ENCODE measurements at places on chromosomes 7 and 10. TPM values are rescaled to one million over a fixed set of nuclear protein-coding genes. Genes with fewer than 3 reads are reported as not detected.

The PLXNA4 gene
- 29.2 TPM for total RNA-seq

The ACTL6B gene
- not detected for total RNA-seq

The DHX32 gene
- total RNA-seq = 28.6 TPM

The PPP1R3C gene
- total RNA-seq = 3.1 TPM

The FKBP6 gene
- not detected for total RNA-seq

The CALML3 gene
- not detected for total RNA-seq

The FOXP2 gene
- 0.37 TPM for total RNA-seq

The GBX1 gene
- total RNA-seq = not detected

GRCh38 chr7:148963583-148964482, 64.5 kb downstream of the PDIA4 start:
- no peak for DNase-seq

DNA sequence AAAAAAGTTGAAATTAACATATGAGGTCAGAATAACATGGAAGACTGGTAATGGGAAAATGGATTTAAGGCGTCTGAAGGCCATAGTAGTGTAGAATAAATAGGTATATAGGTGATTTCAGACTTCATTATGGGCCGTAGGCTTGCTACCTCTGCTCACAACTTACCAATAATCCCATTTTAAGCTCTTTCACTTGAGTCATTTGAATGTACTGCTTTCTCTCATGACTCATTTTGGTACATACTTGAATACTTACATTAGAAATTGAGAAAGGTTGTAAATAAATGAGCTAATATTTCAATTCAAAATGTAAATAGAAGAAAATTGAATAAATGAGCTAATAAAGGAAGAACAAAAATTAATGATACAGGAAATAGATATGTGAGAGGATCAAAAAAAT, 42.2 kb upstream of the NEUROD6 start:
- no peak for DNase-seq

DNA sequence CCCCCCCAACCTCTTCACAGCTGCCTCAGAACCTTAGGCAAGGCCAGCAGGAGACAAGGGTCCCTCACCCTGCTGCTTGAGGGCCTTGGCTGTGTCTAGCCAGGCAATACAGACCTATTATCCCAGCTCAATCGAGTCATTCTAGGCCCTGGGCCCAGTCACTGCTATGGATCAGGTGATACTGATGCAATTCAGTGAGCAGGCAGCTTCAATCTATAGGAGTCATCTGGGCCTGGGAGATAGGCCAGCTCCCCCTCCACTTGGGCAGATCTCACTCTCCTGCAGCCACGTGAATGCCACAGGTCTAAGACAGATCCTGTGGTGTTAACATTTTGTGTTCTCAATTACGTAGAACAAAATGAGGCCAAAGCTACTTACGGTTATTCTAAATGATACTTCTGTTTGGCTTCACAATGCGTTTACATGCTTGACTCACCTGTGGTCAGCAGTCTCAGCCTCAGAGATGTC, 68.0 kb upstream of the LRRC4 start:
- peak; percentile 75 for DNase-seq

DNA sequence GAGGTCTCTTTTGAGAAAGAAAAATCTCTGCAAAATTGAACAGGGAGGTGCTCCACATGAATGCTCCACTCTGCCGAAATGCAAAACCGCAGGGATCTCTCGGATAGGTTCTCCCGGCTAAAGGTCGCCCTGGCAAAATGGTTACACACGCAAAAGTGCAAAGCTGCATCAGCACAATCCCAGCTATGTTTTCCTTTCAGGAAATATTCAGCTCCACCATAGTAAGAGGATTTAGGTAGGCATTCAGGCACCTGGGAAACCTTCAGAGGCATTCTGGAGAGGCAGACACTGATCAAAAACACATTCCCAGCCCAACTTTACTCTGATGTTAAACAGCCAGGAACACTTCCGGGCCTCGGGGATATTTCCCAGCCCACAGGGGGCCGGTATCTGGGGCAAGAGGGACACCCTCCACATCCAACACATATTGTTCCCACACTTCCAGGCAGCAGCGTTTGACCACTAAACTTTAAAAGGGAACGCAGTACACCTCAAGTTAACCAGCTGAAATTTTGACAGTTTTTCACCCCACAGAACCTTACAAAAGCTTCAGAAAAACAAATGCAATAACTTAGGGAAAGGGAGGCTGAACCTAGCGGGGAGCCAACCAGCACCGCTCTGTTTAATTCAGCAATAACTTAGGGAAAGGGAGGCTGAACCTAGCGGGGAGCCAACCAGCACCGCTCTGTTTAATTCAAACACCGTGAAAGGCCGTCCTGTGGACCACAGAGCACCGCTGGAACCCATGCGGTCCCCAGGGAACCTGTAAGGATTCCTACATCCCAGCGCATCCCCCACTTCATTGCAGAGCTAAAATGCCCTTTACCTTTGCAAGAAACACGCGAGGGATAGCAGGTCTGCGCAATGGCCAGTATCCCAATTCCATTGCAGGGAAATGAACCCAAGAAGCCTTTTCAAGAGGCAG, 45.9 kb downstream of the TNS3 start:
- no peak for DNase-seq

GRCh38 chr10:58892031-58892531, 284.4 kb upstream of the PHYHIPL start:
- DNase-seq = no peak

DNA sequence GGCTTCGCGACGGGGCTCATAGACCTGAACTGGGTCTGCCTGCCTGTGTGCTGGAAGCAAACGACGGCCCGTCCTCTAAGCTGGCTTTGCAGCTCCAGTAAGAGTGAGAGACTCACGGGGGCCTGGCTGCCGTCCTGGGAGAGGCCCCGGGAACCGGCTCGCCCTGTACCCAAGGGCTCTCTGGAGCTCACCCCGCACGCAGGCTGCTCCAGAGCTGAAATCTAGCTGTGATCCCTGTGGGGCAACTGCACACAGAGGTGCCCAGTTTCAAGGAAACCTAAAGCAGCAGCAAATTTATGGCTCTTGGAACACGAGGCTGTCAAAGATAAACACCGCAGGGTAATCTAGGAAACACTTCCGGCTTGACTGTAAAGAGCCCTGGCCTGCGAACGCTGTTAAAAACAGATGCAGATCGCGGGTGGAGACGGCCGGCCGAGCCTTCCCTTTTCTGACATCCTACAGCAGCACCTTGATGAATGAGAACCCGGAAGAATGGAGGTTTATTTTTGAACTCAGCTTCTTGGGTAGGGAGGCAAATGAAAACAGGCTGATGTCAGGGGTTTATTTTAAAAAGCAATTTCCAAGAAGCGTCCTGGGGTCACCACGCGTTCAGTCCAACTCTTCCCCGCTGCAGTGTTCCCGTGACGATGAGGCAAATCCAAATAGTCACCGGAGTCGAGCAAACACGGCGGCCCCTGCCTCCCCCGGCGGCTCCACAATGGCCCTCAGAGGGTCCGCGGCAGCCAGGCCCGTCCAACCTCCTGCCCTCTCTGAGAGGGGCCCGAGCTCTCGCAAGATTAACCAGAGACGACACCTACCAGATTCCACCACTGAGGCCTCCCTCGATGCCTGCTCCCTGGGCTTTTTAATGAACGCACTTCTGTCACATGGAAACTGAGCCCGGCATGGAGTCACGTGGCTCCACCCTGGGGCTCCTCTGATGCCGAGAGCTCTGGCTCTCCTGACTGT, 29.6 kb downstream of the AMZ1 start:
- DNase-seq = no peak

- DNase-seq = peak; percentile 28
These were observed 87.4 kb downstream of the CCNY start for GRCh38 chr10:35423505-35424306.

DNA sequence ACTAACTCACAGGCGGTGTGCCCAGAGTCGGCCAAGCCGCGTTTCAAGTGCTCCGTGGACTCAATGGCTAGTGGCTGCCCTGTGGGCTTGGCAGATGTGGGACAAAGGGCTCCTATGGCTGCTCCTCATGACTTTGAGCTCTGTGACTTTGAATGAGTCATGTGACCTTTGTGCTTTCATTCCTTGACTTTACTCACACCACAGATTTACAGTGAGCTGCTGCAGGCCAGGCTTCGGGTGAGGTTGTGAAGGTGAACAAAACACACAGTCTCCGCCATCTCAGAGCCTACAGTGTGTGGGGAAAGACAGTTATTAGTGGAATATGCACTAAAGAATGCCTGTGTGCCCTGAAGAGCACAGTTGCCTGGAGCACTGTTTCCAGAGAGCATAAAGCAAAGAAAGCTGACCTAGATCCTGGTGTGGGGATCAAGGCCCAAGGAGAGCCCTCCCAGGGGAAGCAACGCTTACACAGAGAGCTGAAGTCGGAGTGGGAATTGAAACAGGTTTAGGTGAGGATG, 29.7 kb upstream of the PLEKHA1 start:
- DNase-seq = peak; percentile 34

- no peak for DNase-seq
These were observed 422.3 kb downstream of the DGKB start for GRCh38 chr7:14480281-14480680.

DNA sequence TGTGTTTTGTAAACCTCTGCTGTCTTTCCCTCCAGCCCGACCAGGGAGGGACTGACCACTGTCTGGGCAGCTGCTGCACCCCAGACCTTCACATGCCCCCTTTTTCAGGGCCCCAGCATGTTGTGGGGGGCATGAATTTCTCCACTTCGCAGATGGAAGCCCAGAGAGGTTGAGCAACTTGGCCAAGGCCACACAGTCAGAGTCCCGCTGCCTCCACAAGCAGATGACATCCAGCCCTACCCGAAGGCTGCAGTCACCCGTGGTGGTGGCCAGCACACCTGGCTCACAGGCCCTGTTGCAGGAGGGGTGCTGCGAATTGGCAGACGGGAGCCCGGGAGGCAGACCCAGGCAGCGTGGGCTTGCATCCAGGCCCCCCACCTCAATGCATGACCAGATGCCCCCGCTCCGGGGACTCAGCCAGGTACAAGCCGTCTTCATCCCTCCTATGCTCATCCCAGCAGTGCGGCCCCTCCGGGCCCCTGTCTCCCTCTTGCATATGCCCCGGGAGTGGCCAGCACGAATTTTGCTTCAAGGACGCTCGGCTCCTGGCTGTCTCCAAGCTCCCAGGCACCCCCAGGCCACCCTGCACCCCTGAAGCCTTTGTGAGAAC, 36.0 kb upstream of the PDGFA start:
- no peak for DNase-seq

- DNase-seq = no peak
These were observed 93.9 kb upstream of the PDGFA start for GRCh38 chr7:613442-614140.

- no peak for DNase-seq
These were observed 181.8 kb upstream of the CACNA2D1 start for GRCh38 chr7:82625377-82625776.

- DNase-seq = peak; percentile 55
These were observed 11.3 kb upstream of the KAZALD1 start for GRCh38 chr10:101050208-101051069.

DNA sequence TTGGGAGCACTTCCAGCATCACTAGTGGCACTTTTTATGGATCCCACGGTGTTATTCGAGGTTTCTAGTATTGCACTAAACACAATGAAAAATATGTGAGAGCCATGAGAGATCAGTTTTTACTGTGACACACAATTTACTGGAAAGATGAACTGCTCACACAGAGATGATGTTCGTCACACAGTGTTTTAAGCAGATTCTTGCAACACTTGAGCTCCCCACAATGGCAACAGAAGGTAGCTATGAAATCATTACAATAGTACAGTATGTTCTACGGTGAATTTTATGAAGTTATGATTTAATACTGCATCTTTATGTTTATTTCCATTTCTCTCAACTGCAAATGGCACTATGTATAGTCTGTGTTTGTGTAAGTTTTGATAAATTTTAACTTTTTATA, 27.4 kb upstream of the ENTPD1 start:
- no peak for DNase-seq

DNA sequence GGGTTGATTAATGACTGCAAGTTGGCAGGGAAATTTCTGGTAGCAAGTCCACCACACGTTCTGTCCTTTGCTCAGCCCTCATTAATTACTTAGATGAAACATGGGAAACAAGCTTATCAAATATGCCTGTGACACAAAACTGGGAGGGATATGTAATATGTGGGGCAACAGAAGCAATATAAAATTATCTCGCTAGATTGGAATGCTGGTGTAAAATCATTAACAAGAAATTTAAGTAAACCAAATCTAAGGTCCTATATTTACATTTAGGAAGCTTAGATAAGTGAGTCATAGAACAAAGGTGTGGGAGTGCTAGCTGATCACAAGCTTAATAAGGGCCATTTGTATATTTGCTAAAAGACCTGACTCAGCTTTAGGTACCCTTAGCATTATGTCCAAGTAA, 23.5 kb downstream of the TRPV5 start:
- no peak for DNase-seq

GRCh38 chr7:27241189-27242056, 1.2 kb upstream of the EVX1 start:
- no peak for DNase-seq

GRCh38 chr10:12839941-12840611, 161.4 kb downstream of the CCDC3 start:
- DNase-seq = no peak

GRCh38 chr7:92813390-92814024, 22.9 kb downstream of the CDK6 start:
- peak; percentile 31 for DNase-seq

GRCh38 chr7:33807779-33808482, 97.4 kb upstream of the BMPER start:
- peak; percentile 85 for DNase-seq

DNA sequence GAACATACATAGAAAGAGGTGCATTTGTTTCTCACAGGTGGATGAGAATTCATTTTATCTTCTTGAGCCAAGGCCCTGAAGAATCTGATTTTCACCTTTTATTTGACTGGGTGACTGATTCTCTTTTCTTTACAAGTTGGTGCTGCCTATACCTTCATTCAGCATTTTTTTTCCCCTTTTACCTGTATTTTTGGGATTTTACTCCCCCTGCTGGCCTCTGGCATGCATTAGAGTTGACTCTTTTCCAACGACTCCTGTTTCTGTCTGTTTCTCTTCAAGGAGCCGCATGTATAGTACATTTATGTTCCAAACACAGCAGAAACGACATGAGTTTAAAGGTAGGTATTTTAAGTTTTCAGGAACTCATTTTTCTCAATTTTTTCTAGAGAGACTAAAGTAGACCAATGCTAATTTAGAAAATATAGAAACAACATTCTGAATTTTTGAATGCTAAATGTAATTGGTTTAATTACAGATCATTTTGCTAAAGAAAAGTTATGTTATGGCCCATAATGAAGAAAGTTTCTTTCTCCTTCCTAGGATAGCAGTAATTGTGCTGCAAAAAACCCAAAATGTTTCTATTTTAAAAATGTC, 149.8 kb upstream of the HDAC9 start:
- peak; percentile 71 for DNase-seq

- no peak for DNase-seq
These were observed 15.5 kb downstream of the RPP38 start for GRCh38 chr10:15112657-15113056.

GRCh38 chr7:151542606-151543130, 23.0 kb upstream of the RHEB start:
- DNase-seq = no peak

Data from HT1080 (cell line).